Stimulated activated naive CD4-positive, alpha-beta T cell treated with Interleukin-2 at 50 U/mL for 16 hours (primary cell): ENCODE measurements at places on chromosomes 2 and 18.
A peak's percentile ranks its signal among the peaks of the same experiment; 100 is the strongest.

- no peak for DNase-seq
Observed at GRCh38 chr2:80591233-80591632, 286.7 kb upstream of the LRRTM1 start.

GRCh38 chr2:61045999-61046398, 19.7 kb upstream of the SANBR start:
- no peak for DNase-seq

- no peak for DNase-seq
Observed at GRCh38 chr2:210366675-210367080, 51.7 kb upstream of the MYL1 start.

GRCh38 chr18:48018851-48019250, 88.4 kb upstream of the SMAD2 start:
- DNase-seq, result no peak

DNA sequence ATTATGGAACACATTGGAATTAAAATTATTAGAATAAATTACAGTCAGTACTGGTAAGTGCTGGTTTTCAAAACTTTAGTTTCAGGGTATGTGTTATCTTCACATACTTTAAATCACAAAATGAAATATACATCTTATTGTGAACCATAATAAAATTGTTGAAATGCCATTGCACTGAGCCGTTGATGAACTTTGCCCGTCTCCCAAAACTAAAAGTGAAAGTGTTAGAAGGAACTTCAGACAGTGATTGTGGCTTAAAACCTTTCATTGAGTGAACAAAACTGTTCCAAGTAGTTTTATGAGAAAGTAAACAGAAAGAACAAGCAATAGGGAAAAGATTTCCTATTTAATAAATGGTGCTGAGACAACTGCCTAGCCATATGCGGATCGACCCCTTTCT, 811.6 kb downstream of the PLCL1 start:
- no peak for DNase-seq

DNA sequence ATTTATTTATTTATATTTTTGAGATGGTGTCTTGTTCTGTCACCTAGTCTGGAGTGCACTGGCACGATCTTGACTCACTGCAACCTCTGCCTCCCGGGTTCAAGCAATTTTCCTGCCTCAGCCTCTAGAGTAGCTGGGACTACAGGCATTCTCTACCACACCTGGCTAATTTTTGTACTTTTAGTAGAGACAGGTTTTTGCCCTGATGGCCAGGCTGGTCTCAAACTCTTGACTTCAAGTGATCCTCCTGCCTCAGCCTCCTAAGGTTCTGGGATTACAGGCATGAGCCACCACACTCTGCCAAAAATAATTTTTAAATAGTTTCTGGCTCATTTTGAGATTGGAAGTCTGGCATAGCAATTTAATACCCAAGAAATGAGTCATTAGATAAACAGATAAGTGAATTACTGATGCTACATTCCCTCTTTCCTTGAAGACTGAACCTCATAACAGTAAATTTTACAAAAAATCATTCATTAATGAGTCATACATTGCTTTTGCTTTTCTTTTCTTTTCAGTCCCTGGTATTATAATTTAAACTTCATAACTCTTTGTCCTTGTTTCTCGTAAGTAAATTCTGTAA, 881.6 kb upstream of the PIK3C3 start:
- no peak for DNase-seq

- DNase-seq, result no peak
Observed at GRCh38 chr2:105635564-105635963, 109.1 kb upstream of the NCK2 start.

DNA sequence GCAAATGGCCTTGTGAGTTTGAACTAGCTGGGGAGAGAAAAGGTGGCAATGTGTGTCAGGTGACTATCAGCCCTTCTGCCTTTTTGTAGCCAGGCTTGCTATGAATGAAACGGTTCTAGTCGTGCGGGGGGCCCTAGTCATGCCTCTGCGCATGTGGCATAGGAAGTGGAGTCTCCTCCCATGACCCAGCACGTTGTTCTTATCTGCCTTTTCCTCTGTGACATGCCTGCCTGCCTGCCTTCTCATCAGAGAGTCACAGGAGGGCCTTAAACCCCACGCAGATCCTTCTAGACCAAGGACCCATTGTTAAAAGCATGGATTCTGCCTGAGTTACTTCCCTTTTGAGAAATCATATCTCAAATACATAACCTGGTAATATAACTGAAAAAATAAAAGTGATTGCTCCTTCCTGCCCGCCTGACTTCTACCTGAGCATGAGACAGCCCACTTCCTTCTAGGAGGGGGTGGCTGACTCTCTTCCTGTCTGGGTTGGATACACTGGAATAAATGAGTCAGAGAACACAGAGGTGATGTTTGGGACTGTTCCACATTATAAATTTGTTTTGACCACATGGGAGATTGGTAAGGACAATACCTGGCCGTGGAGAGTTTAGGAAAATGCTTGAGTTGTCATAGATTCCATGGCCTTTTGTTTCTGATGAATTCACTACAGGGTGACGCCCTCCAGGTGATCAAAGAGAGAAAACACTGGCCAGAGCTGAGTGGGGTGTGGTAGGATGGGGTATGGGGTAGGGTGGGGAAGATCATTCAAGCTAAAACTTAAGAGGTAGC, 49.8 kb downstream of the FBLN7 start:
- peak; percentile 82 for DNase-seq

GRCh38 chr2:217249121-217250012, 389.5 kb upstream of the TNP1 start:
- DNase-seq, result no peak

DNA sequence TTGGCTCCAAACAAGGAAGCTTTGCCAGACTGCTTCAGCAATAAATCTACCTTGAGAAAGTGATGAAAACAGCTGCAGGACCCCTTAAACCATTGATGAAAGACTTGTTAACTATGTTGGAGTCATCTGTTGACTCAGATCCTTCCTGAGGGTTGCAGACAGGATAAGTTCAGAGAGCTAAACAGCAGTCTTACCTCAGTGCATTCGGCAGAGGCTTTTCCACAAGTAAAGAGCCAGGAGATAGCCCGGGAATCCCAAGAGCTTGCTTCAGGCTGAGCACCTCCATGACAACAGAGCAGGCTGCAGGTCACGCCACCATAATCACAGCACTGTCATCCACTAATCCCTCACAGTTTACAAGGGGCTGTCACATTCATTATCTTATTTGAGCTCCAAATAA, 23.7 kb downstream of the KIAA2012 start:
- DNase-seq, result no peak

GRCh38 chr2:138414014-138414413, 87.6 kb upstream of the SPOPL start:
- DNase-seq, result no peak

DNA sequence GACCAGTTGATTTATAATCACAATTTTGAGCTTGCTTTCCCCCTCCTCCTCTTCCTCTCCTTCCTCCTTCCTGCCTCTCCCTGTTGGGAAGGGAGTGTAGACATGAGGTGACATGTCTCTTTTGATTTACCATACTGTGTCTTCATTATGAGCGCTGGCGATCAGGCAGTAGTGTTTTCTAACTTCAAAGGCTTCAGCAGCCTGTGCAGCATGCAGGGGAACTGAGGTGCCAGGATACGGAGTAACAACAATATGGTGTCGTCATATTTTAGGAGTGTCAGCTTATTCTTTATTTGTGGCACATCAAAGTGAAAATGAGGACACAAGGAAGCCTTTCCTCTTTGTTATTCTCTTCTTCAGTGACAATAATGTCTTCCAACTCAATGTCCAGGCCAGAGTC, 864.2 kb downstream of the SLC4A3 start:
- no peak for DNase-seq

- DNase-seq, result no peak
Observed at GRCh38 chr2:153575171-153575853, 96.8 kb upstream of the RPRM start.

DNA sequence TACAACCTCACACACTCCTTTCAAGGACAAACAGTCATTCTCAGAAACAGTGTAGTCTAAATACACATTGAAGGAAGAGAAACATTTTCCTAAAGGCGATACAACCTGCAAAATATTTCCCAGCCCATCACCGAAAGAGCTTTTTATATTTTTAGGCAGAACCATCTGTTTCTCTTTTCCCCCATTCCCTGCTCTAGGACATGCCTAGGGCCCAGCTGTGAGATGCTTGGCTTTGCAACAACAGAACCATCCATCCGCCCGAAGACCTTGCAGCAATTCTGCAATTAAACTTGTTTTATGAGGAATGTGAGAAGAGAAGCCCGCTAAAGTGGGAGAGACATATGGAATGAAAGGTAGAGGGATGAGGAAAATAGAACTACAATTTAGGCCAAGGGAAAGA, 105.6 kb upstream of the RFX8 start:
- no peak for DNase-seq

- no peak for DNase-seq
Observed at GRCh38 chr2:32572737-32573136, 55.1 kb upstream of the TTC27 start.

DNA sequence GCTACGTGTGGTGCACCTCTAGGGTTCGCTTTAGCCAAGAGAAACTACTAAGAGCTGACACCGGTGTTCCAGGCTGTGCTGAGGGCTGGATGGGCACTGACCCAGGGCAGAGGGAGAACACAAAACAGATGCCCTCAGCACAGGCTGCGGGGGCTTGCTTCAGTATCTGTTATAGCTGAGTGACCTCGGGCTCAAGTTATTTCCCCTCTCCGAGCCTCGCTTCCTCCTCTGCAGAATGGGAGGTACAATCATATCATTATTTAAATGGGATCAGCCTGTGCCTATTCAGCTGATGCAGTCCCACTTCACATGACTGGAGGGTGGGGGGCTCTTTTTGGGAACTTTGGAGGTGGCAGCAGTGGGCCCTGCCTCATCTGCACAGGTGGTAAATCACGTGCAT, 156.1 kb upstream of the APCDD1 start:
- no peak for DNase-seq

DNA sequence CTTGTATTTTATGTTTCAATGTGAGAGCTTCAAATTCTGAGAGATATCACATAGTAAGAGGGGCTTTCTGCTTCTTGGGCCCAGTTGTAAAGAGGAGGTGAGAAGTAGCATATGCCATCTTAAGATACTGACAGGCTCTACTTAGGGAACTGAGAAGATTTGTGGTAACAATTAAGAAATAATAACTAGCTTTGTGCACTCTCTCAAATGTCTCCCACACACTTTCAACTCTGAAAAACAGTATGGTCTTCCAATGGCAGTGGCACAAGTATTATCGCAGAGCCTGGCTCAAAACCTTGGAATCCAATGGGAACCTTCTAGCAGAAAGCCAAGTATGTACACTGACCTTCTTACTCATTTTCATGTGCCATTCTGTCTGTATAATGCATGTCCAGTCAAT, 80.3 kb upstream of the FAM237A start:
- no peak for DNase-seq

DNA sequence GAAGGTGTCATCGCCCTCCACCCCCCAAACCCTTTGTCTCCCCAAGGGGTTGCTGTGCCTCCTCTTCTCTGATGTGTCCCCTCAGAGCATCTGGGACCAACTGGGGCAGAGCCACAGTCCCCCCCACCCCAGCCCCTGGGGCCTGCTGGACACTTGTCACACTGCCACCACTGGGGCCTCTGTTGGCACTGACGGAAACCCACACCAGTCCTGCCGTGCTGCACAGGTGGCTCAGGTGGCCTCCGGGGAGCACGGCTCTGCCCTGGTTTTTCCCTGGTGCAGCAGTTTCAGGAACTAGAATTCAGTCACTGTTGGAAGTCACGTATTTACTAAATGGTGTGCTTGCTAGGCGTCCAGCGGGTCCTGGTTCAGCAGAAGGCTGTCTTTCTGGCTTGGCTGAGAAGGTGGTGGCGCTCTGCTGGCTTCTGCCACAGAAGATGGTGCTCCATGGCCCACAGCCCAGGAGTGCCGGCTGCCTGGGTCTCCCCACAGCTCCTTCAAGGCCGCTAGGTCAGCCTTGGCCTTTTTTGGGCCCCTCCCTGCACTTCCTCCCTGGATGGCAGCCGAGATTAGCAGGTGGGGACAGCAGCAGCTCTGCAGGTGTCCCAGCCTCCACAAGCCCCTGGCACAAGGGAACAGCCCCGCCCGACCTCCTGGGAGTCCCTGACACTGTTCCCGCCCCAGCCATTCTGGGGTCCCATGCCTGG, 18.6 kb upstream of the KLHL30 start:
- DNase-seq, result no peak

- DNase-seq, result no peak
Observed at GRCh38 chr18:8706791-8707555, 1.6 kb downstream of the MTCL1 start.

DNA sequence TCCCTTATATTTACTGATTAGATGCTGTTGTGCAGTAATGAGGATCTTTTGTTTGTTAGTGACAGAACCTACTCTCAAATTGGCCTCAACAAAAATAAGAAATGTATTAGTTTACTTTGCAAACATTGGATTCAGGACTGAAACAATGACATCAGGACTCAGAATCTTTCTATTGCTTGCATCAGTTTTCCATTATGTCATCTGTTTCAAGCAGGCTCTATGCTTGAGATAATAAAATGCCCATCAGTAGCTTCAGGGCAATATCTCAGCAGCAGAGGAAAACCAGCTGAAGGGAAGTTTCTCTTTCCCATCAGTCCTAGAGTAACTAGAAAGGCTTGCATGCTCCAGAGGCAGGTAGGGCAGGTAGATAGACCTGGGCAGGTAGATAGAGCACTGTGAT, 375.5 kb upstream of the SLC8A1 start:
- no peak for DNase-seq

- peak; percentile 59 for DNase-seq
Observed at GRCh38 chr2:84906108-84906899, 848 bp downstream of the TMSB10 start.

DNA sequence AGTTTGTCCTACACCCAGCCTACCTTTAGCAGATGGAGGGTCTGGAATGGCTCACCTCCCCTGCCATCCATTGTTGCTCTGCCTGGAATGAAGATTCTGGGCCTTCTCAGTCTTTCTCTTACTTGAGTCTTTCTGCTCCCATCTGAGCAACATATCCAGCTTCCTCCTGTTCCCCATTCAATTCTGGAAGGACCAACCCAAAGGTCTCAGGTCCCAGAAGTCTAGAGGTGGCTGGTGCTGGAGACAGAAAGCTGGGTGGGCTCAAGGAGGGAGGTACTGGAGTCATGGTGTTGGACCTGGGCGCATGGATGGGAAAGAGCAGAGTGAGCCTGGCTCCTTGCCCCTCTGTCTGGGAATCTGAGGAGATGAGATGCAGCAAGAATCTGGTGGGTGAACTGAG, 93.5 kb upstream of the SIX3 start:
- DNase-seq, result no peak

GRCh38 chr2:109636317-109636716, 22.2 kb downstream of the SOWAHC start:
- no peak for DNase-seq

DNA sequence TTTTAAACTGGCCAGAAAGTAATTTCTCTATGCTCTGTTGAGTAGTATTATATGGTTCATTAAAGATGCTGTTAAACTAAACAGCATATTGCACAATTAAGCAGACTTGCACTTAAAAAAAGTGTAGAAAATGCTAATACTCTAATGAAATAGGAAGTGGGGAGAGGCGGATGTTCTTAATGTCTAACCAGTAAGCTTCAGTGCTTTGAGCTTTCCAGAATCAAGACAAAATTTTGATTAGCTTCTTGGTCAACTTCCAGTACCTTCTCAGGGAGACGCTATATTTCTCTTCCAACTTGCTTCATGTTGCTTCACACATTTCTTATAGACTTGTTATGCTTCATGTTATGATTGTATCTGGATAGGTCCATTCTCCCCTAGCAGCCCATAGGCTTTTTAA, 89.1 kb downstream of the MAP2 start:
- DNase-seq, result no peak
